ENCODE measurements at places on chromosomes 6 and 20.

DNA sequence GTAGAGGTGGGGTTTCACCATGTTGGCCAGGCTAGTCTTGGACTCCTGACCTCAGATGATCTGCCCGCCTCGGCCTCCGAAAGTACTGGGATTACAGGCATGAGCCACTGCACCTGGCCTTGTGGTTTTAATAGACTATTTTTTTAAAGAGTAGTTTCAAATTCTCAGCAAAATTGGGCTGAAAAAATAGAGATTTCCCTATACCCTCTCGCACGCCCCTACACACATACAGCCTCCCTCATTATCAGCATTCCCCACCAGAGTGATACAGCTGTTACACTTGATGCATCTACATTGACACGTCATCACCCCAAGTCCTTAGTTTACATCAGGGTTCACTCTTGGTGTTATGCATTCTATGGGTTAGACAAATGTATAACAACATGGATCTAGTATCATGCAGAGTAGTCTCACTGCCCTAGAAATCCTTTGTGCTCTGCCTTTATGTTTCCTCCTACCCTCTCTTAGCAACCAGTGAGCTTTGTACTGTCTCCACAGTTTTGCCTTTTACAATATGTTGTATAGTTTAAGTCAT, 103.6 kb downstream of the CDYL start:
- no peak for DNase-seq

DNA sequence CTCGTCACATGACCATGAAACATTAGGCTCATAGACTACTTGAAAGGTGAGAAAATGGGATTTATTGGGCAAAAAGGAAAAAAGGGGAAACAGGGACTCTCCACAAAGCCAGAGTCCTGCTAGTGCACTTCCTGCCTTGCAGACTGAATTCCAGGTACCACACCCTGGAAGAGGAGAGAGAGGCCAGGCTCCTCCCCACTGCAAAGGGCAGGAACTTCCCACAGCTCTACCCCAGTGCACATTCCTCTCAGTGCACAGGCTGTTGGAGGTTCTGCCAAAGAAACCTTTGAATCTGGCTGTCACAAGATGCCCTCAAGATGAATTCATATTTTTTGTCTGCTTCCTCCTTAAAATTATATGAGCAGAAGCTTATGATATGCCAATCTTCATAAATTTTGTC, 920.4 kb upstream of the GJE1 start:
- DNase-seq, result no peak

- no peak for DNase-seq
Observed at GRCh38 chr6:106745824-106746582, 116.6 kb downstream of the QRSL1 start.

GRCh38 chr6:154249499-154250298, 106.9 kb downstream of the IPCEF1 start:
- DNase-seq, result no peak

GRCh38 chr6:133980168-133980567, 27.1 kb downstream of the TBPL1 start:
- DNase-seq, result no peak

GRCh38 chr6:14811775-14812428, 434.0 kb upstream of the JARID2 start:
- peak; percentile 62 for DNase-seq

DNA sequence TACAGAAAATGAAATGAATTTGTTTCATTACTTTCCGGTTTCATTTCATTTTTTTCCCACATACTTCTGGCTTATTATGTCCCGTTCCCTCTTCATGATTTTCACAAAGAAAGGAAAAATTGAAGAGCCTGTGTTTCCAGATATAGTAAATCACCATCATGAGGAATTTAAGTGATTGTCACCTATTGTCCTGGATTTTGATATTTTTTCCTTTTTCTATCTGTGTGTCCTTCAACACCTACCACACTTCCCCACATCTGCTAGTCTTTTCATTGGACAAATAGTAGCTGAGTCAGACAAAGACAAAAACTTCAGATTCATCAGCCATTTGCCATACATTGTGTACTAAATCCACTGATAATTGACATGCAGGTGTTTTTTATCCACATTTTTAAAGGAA, 258.2 kb upstream of the HSF2 start:
- DNase-seq, result no peak

DNA sequence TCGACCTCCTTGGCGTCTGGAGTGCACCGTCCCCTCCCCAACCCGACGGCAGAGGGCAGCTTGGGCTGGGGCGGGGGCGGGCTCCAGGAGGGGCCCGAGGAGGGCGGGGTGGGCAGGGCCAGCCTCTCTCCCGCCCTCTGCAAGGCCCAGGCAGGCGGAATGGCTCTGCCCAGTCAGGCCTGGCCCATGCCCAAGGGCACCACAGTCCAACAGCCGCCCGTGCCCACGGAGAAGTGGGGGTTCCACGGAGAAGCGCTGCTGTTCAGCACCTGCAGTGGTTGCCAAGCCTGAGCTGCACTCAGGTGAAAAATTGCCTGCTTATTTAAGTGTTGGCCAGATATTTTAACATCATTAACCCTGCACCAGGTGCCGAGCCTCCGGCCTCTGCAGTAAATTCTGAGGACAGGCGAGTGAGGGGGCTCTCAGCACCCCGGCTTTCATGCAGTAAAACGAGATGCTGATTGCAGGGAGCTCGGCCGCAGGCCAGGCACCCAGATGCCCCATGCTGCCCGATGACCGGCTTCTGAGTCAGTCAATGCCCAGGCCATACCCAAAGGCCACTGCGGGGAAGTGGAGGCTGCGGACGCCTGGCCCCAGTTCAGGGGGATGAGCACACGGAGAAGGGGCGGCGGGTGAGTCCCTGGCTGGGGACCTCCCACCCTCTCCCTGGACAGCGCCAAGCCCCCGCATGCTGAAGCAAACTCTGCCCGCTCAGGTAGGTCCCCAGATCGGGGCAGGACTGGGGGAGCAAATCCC, at the start of gene SRMS:
Gene SRMS (minus strand): TSS at position 25 of the 756 bp plus-strand sequence. CDS start 286 bp downstream, outside the sequence.
- DNase-seq, result no peak

GRCh38 chr6:17347012-17347411, 46.4 kb upstream of the CAP2 start:
- DNase-seq, result no peak

DNA sequence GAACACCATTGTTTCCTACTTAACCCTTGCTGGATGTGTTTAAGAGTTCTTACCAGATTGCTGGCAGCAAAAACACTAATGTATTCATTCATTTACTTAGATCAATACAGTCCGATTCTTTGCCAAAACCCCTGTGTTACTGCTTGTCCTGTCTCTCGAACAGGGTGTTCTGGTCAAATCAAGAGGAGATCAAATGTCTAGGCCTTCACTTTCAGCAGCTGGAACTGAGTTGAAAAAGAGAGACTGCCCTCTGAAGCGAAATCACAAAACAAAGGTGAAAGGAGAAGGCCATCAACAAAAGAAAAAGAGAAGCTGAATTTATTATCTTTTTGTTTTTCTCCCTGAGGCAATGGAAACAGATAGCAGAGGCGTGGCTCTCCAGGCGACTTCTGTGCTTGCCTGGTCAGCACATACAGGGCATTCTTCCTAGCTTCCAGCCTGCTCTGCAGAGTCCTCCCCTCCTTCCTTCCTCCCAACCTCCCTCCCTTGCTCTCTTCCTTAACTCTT, 44.1 kb upstream of the GCM1 start:
- no peak for DNase-seq

DNA sequence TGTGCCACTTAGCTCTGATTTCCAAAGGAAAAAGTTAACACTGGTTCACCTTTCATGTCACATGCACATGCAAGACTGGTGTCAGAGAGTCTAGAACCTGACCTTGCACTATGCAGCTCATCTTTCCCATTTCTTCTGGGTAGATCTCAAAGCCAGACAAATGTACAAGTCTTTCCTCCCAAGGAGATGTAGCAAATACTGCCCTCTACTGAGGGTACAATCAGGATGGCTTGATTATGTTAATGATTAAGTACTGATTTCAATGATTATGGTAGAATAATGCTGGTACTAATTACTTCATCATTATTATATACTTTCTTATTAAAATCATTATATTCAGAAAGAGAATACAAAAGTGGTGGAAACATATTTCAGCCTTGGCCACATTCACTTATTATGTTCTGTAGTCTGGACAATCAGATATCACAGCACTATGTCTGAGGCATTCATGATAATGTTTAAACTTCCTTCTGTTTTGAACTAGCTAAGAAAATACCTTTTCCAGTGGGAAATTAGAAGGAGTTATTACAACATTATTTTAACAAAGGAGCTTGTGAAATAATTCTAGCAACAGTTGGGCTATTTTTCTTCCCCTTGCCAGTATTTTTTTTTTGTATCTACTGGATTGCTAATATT, 68.5 kb upstream of the FOXO3 start:
- DNase-seq, result peak; percentile 18
